Placental epithelial cell (primary cell): ENCODE measurements at places on chromosomes 6 and 20. TPM values are rescaled to one million over a fixed set of nuclear protein-coding genes. Genes with fewer than 3 reads are reported as not detected.

The ME1 gene
- 9.0 and 26.7 TPM in 2 replicates for total RNA-seq

The NRN1 gene
- 0.39 TPM in 1 of 2 replicates, not detected in the other for total RNA-seq

The MDN1 gene
- 13.4 and 14.1 TPM in 2 replicates for total RNA-seq

The RIN2 gene
- total RNA-seq: 56.7 and 57.3 TPM in 2 replicates

The HTR1E gene
- total RNA-seq: under 0.01 TPM in 1 of 2 replicates, not detected in the other

The HLA-DQB1 gene
- 0.22 TPM in 1 of 2 replicates, not detected in the other for total RNA-seq

The GUCA1A gene
- total RNA-seq: 2.2 and 8.2 TPM in 2 replicates

The PRKN gene
- 0.22 and 2.7 TPM in 2 replicates for total RNA-seq
